ENCODE measurements at places on chromosomes 2 and 18. TPM values are rescaled to one million over a fixed set of nuclear protein-coding genes. Genes with fewer than 3 reads are reported as not detected.
A peak's percentile ranks its signal among the peaks of the same experiment; 100 is the strongest.

The HAAO gene
- total RNA-seq = not detected

GRCh38 chr18:1779587-1779986 is 791.7 kb downstream of the METTL4 start:
- no peak for DNase-seq

DNA sequence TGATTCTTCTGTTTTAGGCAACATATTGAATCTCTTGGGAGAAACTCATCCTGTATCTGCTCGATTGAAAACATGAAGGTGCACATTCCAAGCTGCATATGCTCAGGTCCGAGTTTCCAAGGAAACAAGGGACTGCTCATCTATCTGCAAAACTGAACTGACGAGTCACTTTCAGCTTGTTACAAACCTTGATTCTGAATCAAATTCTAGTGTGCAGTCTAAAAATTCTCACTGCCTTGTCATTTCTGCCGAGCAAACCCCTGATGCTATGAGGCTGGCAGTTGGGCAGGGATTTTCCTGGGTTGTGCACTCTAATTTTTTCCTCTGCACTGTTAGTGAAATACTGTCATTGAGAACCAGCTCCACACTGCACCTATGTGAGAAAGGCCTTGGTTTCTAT is 101.3 kb upstream of the ETAA1 start:
- DNase-seq = no peak

The POTEI gene
- total RNA-seq = not detected

GRCh38 chr2:121746071-121746578 is 9.3 kb upstream of the TSN start:
- DNase-seq = no peak

The SH3BP4 gene
- total RNA-seq = 78.6 TPM

The KLHL14 gene
- total RNA-seq = not detected

DNA sequence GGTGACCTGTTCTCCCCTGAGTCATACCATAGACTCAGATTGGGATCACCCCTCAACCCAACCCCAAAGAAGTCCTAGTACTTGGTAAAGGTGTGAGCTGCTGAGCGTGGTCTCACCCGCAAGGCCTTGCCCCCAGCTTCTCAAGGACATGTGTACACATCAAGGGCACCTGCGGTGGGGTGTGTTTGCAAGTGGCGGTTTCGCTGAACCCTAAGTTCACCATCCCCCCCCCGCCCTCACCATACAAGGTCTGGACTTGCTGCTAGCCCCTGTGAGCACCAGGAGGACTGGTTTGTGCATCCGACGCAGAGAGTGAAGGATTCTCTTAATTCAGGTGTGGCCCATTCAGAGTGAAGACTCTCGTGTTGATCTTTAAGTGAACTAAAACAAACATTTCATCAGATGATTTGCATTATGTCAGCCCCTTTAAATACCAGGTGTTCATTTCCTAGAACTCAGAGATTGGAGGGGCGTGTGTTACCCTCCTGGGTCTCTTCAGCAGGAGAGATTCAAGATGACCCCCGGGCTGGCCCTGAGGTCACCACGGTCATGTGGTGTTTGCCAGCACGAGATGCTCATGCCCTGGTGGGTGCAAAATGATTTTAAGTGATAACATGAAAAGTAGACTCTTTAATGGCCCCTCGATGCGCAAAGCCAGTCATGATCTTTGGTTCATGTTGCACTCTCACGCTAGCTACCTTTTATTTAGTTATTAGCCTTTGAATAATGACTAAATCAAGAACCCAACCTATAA is 27.8 kb downstream of the MTERF4 start:
- no peak for DNase-seq

DNA sequence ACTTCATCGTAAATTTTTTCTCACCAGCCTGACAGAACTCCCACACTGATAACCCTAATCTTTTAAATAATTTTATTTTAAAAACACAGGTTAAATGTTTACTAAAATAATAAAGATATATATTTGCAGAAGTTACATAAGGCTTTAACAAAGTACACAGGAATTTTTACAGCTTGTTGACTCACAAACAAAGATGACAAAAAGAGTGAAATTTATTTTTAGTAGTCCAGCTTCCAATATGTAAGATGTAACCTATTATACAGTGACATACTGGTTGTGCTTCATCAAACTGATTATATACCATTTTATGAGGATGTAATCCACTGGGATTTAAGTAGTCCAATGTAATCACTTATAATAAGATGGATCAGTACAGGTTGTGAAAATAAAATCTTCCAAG is 348.9 kb upstream of the SLC39A10 start:
- no peak for DNase-seq

The SERPINB7 gene
- total RNA-seq = 8.5 TPM

DNA sequence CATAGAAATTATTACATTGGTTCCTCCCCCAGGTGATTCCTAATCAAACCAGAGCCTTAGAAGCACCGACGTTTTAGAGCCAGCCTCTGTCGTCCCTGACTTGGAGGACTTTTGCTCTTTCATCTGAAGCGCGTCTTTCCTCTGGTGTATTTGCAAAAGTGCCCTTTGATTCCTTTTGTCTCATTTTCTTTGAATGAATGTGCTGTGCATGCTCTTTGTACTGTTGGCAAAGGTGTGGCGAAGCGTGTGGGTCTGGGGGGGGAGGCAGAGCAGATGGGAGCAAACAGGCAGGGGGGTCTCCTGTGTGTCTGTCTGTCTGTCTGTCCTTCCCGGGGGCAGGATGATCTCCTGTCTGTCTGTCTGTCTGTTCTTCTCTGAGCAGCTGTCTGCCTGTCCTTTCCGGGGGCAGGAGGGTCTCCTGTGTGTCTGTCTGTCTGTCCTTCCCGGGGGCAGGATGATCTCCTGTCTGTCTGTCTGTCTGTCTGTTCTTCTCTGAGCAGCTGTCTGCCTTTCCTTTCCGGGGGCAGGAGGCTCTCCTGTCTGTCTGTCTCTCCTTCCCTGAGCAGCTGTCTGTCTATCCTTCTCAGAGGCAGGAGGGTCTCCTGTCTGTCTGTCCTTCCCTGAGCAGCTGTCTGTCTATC is 205.5 kb upstream of the MYT1L start:
- DNase-seq = no peak

The RBM44 gene
- 0.08 TPM for total RNA-seq

The CPO gene
- not detected for total RNA-seq

GRCh38 chr2:104434318-104434792 is 419.6 kb upstream of the POU3F3 start:
- no peak for DNase-seq

DNA sequence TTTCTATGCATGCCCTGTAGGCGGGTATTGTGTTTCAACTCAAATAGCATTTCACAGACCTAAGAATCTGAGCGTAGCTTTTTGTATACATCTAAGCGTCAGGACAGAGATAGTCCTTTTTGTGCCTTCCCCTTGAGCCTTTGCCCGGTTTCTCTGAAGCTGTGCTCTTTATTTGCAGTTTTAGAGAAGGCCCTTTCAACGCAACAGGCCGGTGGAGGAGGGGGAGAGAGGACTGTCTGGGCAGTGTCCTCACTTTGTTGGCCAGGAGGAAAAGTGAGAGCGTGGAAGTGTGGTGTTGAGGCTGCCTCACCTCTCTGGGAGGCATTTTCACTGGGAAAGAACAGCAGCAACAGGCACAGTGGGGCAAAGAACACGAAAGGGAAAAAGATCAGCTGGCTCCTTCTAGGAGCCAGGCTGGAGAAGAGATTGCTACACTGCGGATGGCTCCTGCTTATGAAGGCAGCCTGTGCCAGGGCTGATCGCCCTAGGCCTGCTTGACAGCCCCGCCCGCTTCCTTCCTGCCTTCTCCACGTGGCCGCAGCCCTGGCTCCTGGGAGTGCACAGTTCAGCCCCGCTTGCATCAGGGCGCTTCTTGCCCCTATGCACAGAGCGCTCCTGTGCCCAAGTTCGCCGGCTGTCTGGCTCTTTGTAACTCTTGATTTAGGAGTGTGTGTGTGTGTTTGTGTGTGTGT is 195.6 kb upstream of the POU3F3 start:
- no peak for DNase-seq

DNA sequence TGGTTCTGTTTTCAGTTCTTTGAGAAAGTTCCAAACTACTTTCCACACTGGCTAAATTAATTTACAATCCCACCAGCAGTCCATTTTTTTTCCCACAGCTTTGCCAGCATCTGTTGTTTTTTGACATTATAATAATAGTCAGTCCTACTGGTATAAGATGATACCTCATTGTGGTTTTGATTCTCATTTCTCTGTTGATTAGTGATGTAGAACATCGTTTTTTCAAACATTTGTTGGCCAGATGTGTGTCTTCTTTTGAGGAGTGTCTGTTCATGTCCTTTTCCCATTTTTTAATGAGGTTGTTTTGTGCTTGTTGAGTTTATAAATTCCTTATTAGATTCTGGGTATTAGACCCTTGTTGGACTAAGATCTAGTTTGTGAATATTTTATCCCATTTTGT is 376.8 kb upstream of the NT5C1B start:
- DNase-seq = no peak

GRCh38 chr2:170425281-170425751 is 247.4 kb downstream of the MYO3B start:
- no peak for DNase-seq

- peak; percentile 76 for DNase-seq
Measured at GRCh38 chr2:120283649-120284048, 31.0 kb downstream of the RALB start.

DNA sequence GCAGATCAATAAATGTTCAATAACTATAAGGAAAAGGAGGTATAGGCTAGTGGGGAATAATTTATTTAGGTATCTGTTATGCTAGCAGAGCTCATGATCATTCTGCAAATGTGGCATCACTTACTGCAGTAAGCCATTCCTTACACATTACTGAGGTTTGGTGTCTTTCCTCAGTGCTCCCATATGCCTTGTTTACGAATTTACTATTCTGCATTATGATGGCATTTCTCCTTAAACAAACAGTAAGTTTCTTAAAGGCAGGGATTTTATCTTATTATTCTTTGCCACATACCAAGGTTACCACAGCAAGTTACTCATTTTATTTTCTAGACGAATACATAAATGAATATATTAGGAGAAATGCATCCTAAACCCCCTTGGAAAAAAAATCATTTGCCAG is 88.4 kb downstream of the DSEL start:
- DNase-seq = no peak

GRCh38 chr2:105394951-105395611 is 3.8 kb downstream of the FHL2 start:
- DNase-seq = no peak

GRCh38 chr2:186748354-186748753 is 54.5 kb downstream of the FAM171B start:
- no peak for DNase-seq

DNA sequence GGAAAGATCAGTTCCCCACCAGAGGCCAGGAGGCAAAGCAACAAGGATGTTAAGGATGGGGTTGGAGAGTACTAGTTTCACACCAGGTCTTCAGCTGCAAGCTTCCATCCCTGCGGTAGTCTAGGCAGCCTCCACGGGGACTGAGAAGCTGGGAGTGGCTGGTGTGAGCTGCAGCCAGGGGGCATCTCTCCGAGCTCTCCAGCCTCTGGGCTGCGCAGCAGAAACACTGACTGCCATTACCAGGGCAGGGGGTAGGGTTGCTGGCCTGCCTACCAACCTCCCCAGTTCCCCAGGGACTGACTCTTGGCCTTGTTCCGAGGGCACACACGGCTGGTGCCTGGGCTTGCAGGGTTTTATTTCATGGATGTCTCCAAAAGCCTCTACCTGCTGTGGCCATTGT is 15.9 kb downstream of the GATA6 start:
- no peak for DNase-seq

DNA sequence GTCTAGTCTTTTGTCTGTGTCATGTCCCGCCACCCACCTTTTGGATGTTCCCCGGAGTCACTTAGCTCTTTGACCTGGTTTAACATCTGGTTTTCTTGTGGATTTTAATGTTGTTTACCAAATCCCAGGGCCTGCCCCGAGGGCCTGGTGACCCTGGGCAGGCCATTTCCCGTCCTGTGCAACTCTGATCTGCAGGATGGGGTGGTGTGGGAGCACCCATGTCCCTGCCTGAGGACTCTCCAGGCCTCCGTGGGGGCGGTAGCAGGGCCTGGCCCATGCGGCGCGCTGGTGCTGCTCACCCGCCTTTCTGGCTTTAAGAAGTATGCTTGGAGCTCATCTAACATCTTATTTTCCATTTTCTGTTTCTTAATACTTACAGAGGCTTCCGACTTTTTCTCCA is 10.7 kb downstream of the RAMP1 start:
- DNase-seq = no peak

DNA sequence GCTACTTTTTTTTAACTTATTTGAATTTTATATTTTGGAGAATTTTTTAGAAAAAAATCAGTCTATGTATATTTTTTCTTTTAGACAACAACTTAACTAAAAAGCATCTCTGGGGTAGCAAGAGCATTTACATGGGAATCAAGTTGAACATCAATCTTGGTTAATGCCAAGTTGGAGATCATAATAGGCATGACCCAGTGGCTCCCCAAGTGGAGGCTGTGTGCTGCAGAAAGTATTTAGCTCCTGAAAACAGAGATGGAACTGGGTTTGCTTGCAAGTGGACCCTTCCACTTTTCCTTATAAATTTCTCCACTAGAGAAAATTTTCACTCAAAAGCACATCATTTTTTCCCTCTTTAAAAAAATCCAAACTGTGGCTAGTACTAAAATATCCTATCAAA is 23.9 kb upstream of the CAVIN2 start:
- no peak for DNase-seq

GRCh38 chr18:3293196-3293951 is 31.4 kb downstream of the MYL12B start:
- no peak for DNase-seq

GRCh38 chr2:55175254-55176093 is 56.6 kb downstream of the CLHC1 start:
- peak; percentile 38 for DNase-seq

- no peak for DNase-seq
Measured at GRCh38 chr2:10864251-10864650, 47.5 kb upstream of the KCNF1 start.

The SLC11A1 gene
- total RNA-seq = not detected

DNA sequence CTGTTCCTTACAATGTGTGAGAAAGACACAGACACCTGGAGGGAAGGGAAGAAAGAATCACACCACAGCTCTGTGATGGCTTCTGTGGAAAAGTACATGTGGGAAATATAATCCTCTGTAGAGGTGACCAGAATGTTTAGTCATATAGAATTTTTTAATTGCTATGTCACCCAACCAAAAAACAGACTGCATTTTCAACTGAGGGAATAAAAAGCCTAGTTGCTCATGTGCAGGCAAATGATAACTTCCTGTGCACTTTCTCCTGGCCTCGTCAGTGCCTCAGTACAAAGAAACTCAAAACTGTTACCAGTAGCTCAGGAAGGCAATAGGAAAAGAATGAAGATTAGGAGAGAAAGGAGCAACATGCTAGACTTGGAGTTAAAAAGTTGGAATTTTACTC is 326.8 kb downstream of the OSR1 start:
- no peak for DNase-seq

GRCh38 chr2:191173206-191173605 is 22.4 kb upstream of the STAT4 start:
- DNase-seq = no peak

- no peak for DNase-seq
Measured at GRCh38 chr2:231567159-231567558, 25.5 kb upstream of the TEX44 start.

DNA sequence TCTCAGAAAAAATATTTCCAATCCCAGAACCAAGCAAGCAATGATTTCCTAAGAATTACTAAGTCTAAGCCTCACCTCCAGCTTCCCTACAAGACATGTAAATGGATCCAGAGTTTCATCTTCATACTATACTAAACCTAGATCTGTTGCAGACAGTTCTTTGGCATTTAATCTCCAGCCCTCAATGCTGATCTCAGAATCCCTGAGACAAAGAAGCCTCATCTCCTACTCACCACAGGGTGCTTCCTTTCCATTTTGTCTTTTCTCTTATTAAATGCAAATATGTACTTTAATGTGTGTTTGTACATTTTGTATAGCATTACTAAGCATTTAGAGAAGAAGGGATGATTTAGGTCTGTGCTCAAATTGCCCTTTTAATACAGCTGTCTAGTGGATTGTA is 954.9 kb downstream of the TDRD15 start:
- no peak for DNase-seq

Measured in SJSA1 (cell line).